ENCODE measurements at places on chromosomes 7 and 10. TPM values are rescaled to one million over a fixed set of nuclear protein-coding genes. Genes with fewer than 3 reads are reported as not detected.

Gene KRIT1
- 26.4 TPM for total RNA-seq

Gene SRRM3
- 16.3 TPM for total RNA-seq

- DNase-seq = no peak
Measured at GRCh38 chr10:10564081-10564794, 453.4 kb upstream of the CELF2 start.

- DNase-seq = no peak
Measured at GRCh38 chr10:71433768-71434744, 37.3 kb downstream of the CDH23 start.

DNA sequence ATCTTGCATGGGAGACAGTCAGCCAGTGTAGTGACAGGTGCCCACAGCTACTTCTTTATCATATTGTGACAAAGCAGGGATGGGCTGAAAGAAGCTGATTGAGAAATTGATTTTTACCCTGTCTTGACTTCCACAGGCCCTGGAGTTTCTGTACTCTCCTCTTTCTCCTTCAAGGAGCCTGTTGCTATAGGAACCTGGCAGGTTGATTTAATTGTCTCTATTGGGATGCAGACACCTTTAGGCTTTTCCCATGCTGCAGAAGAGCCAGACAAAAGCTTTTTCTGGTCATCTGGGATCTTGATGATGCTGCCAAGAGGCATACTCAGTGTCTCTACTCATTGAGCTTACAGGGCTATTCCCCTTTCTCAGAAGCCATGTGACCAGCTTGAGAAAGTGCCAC is 754.8 kb downstream of the KCNMA1 start:
- no peak for DNase-seq

Gene ELAPOR2
- total RNA-seq = 3.6 TPM

GRCh38 chr7:101398396-101399289 is 36.0 kb downstream of the COL26A1 start:
- DNase-seq = no peak

DNA sequence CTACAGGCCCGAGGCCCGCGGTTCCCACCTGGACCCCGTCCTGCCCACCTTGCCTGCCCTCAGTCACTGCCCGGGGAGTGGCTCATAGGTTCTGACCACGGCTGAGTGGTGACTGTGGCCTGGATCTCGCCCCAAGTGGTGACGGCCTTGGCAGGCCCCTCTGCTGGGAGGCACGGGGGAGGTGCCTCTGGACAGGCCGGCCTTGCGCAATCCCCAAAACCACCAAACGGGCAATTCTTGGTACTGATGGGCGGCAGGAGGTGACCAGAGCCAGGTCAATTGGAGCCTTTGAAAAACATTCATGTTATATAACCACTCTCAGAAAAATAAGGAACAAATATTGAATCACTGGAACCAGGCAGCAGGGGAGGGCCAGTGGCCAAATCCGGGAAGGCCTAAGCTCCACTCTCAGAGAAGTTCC is 83.4 kb downstream of the PRKAG2 start:
- DNase-seq = peak; percentile 77

- DNase-seq = no peak
Measured at GRCh38 chr10:52977581-52977980, 205.0 kb upstream of the MBL2 start.

- DNase-seq = no peak
Measured at GRCh38 chr7:116540743-116541142, 15.9 kb downstream of the CAV1 start.

DNA sequence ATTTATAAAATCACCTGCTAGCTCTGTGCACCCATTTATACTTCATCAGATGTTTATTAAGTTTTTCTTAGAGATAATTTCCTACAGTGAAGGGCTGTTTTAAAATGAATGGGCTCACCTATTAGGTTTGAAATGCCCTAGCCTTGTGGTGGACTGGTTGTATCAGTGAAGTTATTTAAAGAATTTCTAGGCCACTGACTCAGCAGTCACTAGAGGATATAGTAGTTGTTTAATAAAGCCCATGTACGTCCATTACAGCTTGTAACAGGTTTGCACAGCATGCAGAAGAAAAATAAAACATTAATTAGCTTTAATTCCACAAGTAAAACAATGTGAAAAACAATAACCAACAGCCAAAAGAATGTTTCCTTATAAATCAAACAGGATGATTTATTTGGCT is 128.0 kb downstream of the RSU1 start:
- no peak for DNase-seq

Gene GDF2
- not detected for total RNA-seq

- peak; percentile 71 for DNase-seq
Measured at GRCh38 chr7:29839302-29839701, 33.0 kb downstream of the WIPF3 start.

- peak; percentile 85 for DNase-seq
Measured at GRCh38 chr10:96719850-96720421, 378 bp downstream of the PIK3AP1 start.

Gene UCMA
- total RNA-seq = not detected

- no peak for DNase-seq
Measured at GRCh38 chr7:92246360-92247101, 757 bp downstream of the ANKIB1 start.

- no peak for DNase-seq
Measured at GRCh38 chr10:32142646-32143045, 86.4 kb upstream of the KIF5B start.

DNA sequence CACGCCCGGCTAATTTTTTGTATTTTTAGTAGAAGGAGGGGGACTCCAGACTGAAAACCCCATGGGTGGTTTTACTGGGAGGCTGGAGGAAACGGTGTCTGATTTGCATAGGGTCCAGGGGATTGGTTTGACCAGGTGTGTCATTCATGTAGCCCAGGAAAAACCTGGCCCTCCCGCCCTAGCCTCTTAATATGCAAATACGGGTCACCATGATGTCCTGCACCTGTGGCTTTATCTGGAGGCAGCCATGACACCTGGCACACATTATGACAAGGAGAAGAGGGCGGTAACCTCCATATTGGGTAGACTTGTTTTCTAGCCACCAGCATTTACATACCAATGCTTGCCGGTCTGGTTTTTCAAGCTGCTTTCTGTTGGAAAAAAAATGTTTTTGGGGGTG is 68.0 kb downstream of the TRIL start:
- no peak for DNase-seq

- DNase-seq = no peak
Measured at GRCh38 chr10:29955329-29955935, 104.0 kb downstream of the JCAD start.

DNA sequence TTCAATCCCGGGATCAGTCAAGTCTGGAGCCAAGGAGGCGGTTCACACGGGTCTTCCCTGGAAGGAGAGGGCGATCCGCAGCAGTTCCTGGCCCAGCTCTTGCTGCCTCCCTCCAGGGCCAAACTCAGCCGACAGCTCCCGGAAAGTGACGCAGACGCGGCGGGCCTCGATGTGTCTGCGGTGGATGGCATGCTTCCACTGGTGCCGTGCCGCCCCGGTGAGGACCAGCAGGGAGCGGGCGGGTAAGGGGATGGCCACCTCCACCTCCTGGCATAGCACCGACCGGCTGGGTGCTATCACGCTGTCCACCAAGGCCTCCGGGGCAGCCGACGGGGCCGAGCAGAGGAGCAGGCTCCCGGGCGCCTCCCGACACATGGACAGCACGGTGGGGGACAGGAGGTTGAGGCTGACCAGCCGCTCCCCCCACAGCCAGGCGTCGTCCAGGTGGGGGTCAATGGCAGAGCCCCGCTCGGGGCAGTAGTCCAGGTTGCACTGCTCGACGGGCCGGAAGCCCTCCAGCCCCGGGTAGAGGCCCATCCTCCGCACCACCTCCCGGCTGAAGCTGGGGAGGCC is 7.2 kb downstream of the ALKBH4 start:
- no peak for DNase-seq

Gene GATA3
- total RNA-seq = 0.83 TPM

Gene ATP6V0E2
- total RNA-seq = 121 TPM

Gene TMEM236
- total RNA-seq = 0.43 TPM

Gene MMD2
- not detected for total RNA-seq

GRCh38 chr7:149802966-149803365 is 29.6 kb upstream of the ZNF467 start:
- no peak for DNase-seq

GRCh38 chr7:24911213-24911603 is 68.8 kb downstream of the OSBPL3 start:
- no peak for DNase-seq

All from Right ventricle myocardium superior (tissue), 1 donor.